Pulmonary artery endothelial cell (primary cell): ENCODE measurements at places on chromosomes 16 and 17. TPM values are rescaled to one million over a fixed set of nuclear protein-coding genes. Genes with fewer than 3 reads are reported as not detected.

- DNase-seq = peak; percentile 33
These were observed 402.1 kb downstream of the SEC14L1 start for GRCh38 chr17:77542551-77543490.

- no peak for DNase-seq
These were observed 21.7 kb downstream of the SLC25A10 start for GRCh38 chr17:81733507-81734404.

Gene FAM234A
- 49.5 and 54.3 TPM in 2 replicates for total RNA-seq

DNA sequence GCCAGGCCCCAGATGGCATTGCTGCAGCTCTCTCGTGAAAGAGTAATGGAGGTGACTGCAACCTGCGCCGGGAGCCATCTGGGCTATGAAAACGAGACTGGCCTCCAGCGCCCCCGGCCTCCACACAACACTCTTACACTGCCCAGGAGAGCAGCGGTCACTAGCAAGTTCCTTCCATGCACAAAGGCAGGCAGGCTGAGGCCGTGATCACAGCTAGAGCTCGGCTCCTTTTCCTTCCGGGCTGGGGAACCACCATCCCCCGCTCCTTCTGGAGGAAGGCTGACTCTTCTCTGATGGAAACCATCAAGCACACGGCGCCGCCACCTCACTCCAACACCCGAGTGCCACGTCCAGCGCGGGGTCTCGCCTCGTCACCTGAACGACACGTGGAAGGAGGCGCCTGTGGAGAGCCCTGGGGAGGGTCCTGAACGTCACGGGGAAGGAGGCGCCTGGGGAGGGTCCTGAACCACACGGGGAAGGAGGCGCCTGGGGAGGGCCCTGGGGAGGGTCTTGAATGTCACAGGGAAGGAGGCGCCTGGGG lies 61.9 kb downstream of the KLHDC4 start:
- DNase-seq = no peak

Gene IGFALS
- total RNA-seq = not detected in 2 replicates

Gene GALR2
- 0.07 TPM in 1 of 2 replicates, not detected in the other for total RNA-seq

- no peak for DNase-seq
These were observed 48.5 kb upstream of the HELZ start for GRCh38 chr17:67293251-67294203.

GRCh38 chr17:30821871-30822723 lies 2.4 kb downstream of the CRLF3 start:
- no peak for DNase-seq

DNA sequence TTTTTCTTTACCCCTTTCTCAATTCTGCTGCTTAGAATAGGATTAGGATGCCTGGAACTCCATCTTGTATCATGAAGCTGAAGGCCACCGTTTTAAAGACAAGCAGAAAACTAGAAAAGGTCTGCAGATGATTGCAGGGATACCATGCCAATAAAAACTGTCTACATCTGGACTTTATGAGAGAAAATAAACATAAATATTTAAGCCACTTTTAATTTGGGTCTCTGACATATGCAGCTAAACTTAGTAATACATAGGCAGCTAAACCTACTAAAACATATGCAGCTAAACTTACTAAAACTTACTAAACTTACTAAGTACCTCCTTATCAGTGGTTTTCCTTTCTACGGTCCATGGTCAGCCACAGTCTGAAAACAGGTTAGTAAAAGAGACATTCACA lies 48.4 kb downstream of the FBXL20 start:
- no peak for DNase-seq
